ENCODE measurements at places on chromosomes 6 and 20. TPM values are rescaled to one million over a fixed set of nuclear protein-coding genes. Genes with fewer than 3 reads are reported as not detected.

SSTR4 gene
- not detected for total RNA-seq

RFX6 gene
- not detected for total RNA-seq

- no peaks in the 10 kb centered on the region for H3K27me3 ChIP-seq
- no peaks in the 10 kb centered on the region for H3K4me1 ChIP-seq
- no peak overlapping the region for H3K4me3 ChIP-seq
Observed at GRCh38 chr20:51647674-51648570, 105.4 kb upstream of the NFATC2 start.

DNA sequence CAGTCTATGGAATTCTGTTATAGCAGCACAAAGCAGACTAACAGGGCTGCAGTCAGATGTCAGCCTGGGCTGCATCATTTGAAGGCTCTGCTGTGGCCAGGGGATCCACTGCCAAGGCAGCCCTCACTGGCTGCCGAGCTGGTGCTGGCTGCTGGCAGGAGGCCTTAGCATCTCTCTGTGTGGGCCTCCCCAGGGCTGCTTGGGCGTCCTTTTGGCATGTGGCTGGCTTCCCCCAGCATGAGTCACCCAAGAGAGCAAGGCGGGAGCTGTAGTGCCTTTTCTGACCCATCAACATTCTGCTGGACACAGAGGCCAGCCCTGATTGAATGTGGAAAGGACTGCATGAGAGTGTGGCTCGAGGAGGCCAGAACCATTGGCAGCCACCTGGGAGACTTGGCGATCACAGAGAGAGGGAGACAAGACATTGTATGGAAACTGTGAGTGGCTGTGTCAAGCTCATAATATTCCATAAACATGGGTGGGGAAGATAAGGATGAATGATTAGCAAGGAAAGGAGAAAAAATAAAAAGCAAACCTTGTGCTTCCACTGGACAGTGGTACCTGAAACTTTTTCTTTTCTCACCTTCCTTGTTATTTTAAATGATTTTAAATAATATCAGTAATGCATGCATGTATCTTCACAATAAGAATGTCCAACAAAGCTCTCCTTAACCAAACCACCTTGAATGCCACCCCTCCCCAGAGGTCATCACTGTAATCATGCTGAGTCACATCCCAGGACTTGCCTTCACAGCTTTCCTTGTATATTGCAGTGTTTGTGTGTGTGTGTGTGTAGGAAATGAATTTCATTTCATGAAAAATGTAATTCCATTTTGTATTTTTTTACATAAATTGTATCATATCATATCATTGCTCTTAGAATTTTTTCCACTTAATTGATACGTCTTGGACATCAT lies 55.0 kb upstream of the VSX1 start:
- H3K27ac ChIP-seq = peak overlapping the region; percentile 3
- H3K27me3 ChIP-seq = no peaks in the 10 kb centered on the region
- H3K36me3 ChIP-seq = no peaks in the 10 kb centered on the region
- H3K4me3 ChIP-seq = no peak overlapping the region
- no peaks in the 10 kb centered on the region for H3K4me1 ChIP-seq

DNA sequence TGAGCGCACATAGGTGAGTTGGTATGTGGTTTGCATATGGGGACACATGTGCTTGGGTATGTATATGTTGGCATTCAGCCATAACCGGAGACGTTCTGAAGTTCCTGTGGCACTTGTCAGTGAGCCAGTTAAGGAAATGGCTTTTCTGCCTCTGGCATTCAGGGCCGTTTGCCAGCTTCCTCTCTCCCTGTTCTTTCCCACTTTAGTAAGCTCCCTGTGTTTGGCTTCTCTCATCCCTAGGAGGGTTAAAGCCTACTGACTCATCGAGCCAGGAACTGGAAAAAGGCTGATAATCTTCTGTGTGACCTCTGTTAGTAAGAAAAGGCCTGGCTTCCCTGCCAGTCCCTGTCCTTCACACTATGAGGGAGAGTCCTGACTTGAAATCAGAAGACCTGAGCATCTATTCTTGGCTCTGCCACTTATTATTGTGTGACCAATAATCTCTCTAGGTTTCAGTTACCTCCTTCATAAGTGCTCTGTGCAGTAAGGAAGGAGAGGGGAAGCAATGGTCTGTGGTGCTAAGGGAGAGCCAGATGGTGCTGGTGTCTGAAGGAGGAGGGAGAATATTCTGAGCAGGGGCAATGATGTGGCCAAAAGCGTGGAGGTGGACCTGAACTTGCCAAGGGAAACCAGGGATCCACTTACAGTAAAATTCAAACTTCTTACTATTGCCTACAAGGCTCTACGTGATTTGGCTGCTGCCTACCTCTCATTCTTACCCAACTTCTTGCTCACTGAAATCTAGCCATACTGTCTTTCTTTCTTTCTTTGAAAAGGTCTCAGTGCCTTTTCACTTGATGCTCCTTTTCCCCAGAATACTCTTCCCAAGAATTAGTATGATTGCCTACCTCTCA lies 31.4 kb downstream of the ACSS2 start:
- H3K4me3 ChIP-seq = no peak overlapping the region
- no peaks in the 10 kb centered on the region for H3K36me3 ChIP-seq
- H3K4me1 ChIP-seq = peaks cover 34% of the 10 kb centered on the region
- DNase-seq = no peak
- H3K27ac ChIP-seq = peak overlapping the region; percentile 48
